ENCODE measurements at places on chromosomes 16 and 17.

GRCh38 chr16:59964232-59964924 is 1230.3 kb upstream of the GOT2 start:
- no peak for DNase-seq

- no peak for DNase-seq
Observed at GRCh38 chr16:11681976-11682654, 13.9 kb downstream of the SNN start.

GRCh38 chr16:21167929-21168602 is 9.6 kb downstream of the LDAF1 start:
- DNase-seq: no peak

DNA sequence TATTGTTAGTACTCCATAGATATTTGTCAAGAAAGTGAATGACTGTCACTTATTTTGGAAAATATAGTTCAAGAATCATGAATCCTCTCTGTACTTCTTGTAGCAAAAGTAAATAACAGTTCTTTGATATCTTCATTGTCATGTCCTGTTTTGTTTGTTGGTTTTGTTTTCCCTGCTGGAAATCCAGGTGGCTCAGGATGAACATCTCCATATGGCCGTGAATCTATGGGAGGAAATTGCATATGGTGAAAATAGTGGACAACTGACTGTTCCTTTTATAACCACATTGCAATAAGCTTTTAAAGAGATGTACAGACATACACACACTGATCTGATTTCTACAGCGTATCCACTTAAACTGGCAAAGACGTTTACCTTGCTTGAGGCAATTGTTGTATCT is 637.0 kb upstream of the RBFOX1 start:
- no peak for DNase-seq

- no peak for DNase-seq
Observed at GRCh38 chr17:19381361-19381740, 3.1 kb downstream of the MAPK7 start.

DNA sequence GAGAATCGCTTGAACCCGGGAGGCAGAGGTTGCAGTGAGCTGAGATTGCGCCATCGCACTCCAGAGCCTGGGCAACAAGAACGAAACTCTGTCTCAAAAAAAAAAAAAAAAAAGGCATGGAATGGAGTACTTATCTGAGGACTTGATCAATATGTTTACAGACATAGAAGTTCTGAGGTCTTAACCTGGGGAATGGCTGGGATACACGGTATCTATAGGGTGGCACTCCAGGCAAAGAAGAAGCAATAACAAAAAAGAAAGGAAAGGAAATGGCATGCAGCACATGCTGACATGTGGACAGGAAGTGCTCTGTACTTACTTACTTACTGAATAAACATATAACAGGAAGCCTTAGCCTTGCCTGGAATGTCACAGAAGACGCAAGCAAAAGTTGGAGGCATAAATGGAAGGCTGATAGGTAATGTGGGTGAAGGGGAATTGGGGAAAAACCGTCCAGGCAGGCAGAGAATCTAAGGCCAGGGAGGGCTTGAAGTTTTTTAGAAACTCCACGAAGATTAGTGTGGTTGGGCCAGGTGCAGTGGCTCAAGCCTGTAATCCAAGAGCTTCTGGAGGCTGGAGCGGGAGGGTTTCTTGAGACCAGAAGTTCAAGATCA is 10.1 kb upstream of the SPOP start:
- no peak for DNase-seq

- no peak for DNase-seq
Observed at GRCh38 chr16:84485255-84486010, 19.0 kb downstream of the MEAK7 start.

- no peak for DNase-seq
Observed at GRCh38 chr17:81420769-81421462, 25.7 kb downstream of the BAHCC1 start.

- DNase-seq: no peak
Observed at GRCh38 chr17:40618754-40619625, 28.6 kb downstream of the SMARCE1 start.

Data from stimulated activated CD4-positive, alpha-beta T cell treated with anti-CD3 and anti-CD28 coated beads, Interleukin-12 subunit alpha, Interleukin-12 subunit beta, amount 100 ng/mL, for 4 hours (primary cell).